ENCODE measurements at places on chromosomes 12 and 14. TPM values are rescaled to one million over a fixed set of nuclear protein-coding genes. Genes with fewer than 3 reads are reported as not detected.

Gene ASPG
- total RNA-seq = under 0.01 TPM

Gene SYCP3
- 0.49 TPM for total RNA-seq

Gene TMCC3
- 11.8 TPM for total RNA-seq

Gene GAS2L3
- 57.3 TPM for total RNA-seq

Gene CPSF2
- total RNA-seq = 12.0 TPM

Gene OR4K5
- not detected for total RNA-seq
